Foreskin fibroblast (primary cell): ENCODE measurements at places on chromosomes 4 and X.

DNA sequence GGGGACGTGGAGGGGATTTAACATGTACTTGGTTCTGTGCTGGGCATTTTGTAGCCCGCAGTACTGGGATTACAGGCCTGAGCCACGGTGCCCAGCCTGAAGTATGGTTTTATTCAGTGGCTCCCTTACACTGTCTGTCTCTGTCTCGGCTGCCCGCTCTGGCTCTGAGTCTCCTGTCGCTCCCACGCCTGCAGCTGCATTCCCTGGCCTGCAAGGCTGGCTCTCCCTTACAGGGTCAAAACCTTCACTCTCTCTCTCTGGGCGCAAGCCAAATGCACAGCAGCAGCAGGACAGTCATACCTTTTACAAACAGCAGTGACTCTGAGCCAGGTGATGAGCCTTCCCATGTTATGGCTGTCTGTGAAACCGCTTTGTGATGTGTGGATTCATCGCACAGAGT is 72.1 kb downstream of the HTRA3 start:
- no peak for DNase-seq

GRCh38 chrX:57172544-57172943 is 35.3 kb upstream of the SPIN2A start:
- no peak for DNase-seq

DNA sequence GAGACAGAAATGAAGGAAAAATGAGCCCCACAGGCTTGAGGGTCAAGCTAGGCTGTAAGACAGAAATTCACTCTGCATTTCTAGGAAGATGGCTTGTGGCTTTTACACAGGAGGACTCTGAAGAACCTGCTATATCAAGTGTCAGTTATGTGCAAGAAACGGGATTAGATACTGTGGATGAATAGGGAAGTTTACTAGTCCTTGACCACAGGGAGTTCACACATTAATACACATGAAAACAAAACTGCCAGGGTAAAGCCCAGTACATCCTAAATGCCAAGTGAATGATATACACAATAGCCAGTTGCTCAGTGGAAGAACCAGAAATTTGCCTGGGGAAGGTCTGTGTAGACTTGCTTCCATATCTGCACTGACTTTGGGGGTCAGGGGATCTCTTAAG is 53.5 kb downstream of the TMEM131L start:
- no peak for DNase-seq

- no peak for DNase-seq
These were observed 22.2 kb upstream of the USP53 start for GRCh38 chr4:119190354-119190753.

- peak; percentile 11 for DNase-seq
These were observed 21.7 kb upstream of the CD38 start for GRCh38 chr4:15756361-15756861.

- peak; percentile 32 for DNase-seq
These were observed 365.9 kb downstream of the INPP4B start for GRCh38 chr4:142480244-142480643.

DNA sequence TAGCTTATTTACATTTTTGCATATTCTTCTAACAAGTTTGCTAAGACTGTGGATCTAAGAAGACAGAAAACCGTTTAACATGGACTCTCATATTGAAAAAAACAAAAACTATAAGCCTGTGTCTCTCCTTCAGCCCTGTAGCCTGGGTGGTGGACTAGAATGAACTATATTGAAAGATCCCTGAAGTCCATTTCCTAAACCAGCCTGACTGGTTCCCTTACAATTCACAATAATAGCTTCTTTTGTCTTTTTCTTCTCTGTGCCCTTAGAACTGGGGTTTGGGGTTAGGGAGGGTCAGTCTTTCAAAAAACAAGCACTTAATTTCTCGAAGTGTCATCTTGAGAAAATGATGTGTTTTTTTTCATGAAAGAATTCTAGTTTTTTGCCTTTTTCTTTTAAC is 59.0 kb downstream of the GSTCD start:
- no peak for DNase-seq

- DNase-seq = no peak
These were observed 3.9 kb downstream of the TFDP3 start for GRCh38 chrX:133214301-133214700.

DNA sequence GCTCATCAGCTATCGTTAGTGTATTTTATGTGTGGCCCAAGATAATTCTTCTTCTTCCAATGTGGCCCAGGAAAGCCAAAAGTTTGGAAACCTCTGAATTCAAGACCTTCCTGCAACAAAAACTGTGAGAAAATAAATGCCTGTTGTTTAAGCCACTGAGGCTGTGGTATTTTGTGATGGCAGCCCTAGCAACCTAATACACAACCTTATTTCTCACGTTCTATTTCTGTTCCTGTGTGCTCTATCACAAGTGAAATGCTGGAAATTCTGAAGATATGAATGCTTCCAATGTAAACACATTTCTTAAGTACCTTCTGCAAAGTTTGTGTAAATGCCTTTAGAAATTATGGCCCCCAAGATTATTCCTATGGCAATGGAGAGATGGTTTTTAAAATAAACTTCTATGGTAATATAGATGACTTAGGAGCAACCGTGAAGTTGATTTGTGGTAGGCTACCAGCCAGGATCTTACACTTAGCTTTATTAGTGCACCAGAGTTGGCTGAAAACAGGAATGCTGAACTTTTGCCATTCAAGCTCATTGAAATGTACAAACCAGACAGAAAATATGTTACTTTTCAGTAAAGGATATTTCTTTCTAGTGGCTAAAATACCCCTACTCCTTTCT is 148.0 kb downstream of the USP46 start:
- DNase-seq = no peak

- no peak for DNase-seq
These were observed 91.7 kb upstream of the PHOX2B start for GRCh38 chr4:41839916-41840854.

- peak; percentile 50 for DNase-seq
These were observed 25.5 kb downstream of the IRF2 start for GRCh38 chr4:184448821-184449220.

DNA sequence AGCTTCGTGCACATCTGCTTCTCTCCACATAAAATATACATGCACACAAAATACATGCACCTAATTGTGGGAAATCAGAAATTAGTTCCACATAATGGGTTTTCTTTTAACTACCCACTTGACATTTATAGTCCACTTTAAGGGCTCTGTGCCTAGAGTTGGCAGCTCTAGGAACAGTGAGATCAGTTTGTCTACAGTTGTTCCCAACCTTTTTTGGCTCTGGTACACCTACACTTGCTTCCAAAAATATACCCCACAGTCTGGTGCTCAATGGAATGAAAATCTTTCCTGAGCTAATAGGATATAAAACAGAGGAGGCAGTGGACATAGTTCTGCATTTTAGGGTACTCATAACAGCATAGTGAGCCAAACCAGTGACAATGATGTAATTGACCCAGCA is 36.1 kb downstream of the HDAC8 start:
- DNase-seq = no peak

DNA sequence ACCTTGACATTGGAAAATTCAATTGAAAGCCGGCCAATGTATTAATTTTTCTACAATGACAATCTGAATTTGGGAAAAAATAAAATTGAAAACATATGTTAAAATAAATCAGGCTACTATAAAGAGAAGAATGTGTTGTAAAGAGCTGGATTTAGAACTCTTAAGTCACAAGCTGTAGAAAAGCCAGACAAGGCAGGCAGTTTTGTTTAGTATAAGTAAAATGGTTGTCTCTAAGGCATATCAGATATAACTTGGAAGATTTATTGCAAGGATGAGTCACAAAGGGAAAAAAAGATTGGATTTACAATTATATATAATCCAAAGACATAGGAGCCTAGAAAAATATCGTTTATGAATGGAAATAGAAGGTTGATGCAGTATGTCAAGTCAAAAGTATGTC is 549.1 kb upstream of the EPHA5 start:
- no peak for DNase-seq

DNA sequence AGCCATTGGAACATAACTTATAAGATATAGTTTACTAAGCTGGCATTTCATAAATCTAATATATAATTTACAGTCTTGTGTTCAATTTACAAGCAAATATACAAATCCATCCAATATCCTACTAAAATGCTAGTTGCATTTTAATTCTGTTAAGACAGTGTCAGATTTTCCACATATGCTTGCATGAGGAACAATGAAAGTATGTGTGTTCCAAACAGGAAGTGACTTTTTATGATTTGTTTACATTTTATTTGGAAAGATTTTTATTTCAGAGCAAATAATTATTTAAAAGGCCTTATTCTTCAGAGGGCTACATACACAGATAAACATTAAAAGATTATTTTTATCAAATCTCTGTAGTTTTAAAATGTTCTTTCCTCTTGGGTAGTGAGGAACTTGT is 130.1 kb downstream of the KLHL34 start:
- DNase-seq = peak; percentile 7

DNA sequence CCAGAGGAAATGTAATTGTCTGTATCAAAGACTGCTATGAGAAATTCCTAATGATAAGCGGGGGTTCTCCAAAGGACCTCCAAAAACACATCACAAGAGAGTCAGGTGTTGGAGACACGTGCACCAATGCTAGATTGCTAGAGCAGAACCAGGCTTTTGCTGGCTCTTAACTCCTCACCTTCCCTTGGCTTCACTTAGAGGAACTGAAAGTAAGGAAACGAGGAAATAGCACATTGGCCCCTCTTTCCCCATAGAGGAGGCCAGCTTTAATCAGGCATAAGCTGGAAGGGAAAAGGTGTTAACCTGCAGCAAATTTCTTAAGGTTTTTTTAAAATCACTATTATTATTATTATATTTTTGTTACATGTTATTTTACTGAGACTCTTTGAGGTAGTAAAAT is 13.6 kb downstream of the OTC start:
- DNase-seq = no peak

DNA sequence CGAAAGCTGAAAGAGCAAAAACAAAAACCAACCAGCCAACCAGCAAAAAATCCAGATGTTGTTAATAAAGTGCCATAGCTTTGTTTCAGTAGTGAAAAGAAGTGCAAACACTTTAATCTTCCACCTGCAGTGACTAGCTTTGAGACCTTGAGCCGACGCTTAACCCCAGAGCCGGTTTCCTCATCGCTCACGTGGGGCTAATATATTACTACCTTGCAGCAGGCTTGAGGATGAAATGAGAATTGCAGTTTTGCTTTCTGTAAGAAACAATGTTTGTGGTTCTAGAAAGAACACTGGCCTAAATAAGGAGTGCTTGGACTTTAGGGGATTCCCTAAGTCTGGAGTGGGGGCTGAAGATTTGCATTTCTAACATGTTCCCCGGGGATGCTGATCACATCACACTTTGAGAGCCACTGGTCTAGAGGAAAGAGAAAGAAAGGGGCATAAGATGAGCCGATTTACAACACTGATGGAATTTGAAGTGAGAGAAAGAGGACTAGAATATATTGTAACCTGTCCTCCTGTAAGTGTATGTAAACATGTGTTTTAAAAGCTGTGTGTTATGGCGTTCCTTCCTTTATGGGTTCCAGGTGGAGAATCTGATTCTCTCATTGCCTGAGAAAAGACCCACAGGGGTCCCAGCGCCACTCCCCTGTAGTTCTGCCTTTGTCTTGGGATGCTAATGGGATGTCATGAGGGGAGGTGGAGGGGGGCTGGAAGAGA is 1.4 kb downstream of the FGF2 start:
- peak; percentile 83 for DNase-seq

DNA sequence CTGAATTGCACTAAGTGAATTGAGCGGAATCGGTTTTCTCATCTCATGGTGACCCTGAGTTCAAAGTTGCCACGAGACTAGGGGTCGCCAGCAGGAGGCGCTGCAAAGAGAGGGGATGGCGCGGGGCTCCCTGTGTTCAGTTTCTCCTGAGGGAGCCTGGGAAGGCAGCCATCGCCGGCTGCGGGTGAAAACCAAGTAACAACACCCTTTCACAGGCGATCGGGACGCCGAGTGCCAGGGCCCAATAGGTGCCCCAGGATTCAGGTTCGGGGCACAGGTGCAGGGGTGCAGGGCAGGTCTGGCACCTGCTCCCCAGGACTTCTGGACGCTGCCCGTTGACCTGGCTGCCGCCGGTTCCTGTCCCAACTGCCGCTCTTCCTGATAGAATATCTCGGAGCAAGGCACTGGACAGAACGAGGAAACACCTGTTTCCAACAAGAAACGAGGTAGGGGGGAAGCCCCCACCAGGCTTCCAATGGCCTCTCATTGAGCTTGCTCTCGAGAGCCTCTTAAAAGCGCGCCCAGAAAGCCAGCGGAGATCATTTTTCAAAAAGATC is 1.1 kb upstream of the FGF16 start:
- DNase-seq = peak; percentile 21

DNA sequence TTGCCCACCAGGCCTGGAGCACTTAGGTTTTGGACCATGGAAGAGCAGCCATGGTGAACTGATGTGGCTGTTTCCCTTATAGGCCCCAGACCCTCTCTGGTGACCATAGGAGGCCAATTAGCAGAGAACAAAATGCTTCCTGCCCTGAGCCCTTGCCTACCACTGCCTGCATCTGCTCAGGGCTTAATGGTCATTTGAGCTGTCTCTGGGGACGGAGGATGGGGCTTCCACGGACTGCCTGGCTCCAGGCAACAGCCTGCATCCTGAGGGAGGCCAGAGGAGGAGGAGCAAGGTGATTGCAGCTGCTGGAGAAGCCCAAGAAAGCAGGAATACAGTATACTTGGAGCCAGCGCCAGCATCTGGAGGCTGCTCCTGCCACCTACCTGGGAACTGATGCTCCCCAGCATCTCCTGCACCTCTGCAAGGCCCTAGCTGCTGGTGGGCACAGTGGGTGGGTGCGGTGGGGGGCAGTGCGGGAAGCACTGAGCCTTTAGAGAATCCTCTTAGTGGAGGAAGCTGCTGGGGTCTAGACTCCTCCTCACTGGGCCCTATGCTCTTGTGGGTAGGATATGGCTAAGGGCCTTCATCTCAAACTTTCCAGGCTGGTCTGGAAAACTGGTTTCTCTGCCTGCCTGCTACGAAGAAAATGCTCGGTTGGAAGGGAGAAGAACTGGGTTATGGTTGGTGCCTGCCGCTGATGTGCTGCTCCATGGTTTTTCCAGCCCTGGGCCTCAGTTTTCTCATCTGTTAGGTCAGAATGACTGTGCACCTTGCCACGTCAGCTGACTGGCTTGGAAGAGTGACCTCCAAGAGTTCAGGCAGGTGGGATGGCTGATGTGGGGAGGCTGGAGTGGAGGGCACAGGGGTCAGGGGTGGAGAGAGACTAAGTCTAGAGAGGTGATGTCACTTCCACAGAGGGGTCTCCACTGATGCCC is 158.8 kb upstream of the PJA1 start:
- no peak for DNase-seq

DNA sequence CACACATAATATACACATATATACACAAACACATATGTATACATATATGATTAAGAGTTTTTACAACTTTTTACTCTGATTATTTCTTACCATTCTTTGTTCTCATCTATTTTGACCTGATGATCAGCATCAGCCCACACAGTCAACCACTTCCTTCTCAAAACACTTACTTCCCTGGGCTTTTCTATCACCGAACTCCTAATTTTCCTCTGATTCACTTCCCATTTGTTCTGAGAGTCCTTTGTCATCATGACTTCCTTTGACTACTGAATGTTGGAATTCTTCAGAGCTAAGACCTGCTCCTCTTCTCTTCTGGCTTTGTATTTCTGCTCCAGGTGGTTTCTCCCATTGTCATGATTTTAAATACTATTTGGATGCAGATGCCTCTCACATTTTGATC is 209.5 kb upstream of the AFF2 start:
- DNase-seq = no peak
